Fibroblast of upper back skin (primary cell): ENCODE measurements at places on chromosomes 4 and X.

- no peak for DNase-seq
Observed at GRCh38 chr4:138190452-138190858, 51.7 kb downstream of the SLC7A11 start.

GRCh38 chr4:127604949-127605709 is 27.6 kb upstream of the INTU start:
- peak; percentile 49 for DNase-seq

GRCh38 chrX:56733459-56734046 is 4.5 kb downstream of the NBDY start:
- DNase-seq: peak; percentile 52

- DNase-seq: peak; percentile 5
Observed at GRCh38 chr4:75289914-75290582, 224.2 kb downstream of the RCHY1 start.

- no peak for DNase-seq
Observed at GRCh38 chr4:6877067-6877466, 32.6 kb upstream of the TBC1D14 start.

- DNase-seq: peak; percentile 93
Observed at GRCh38 chr4:56757821-56758411, 63.6 kb downstream of the SPINK2 start.

DNA sequence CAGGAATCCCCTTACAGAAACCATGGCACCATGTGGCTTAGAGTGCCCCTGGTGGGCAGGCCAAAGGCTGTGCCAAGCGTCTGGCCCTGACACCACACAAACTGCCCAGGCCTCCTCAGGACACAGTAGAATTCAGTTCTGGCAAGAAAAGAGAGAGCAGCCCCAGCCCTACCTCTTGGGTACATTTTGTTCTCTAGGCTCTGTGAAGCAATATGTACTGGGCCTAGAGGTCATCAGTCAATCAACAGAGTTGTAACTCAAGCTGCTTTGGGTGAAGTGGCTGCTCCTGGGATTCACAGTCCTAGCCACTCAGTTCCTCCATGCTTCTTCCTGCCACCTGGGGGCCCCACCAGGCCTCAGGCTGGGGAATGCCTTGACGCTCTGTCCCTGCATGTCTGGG is 158.1 kb upstream of the MAMLD1 start:
- no peak for DNase-seq

DNA sequence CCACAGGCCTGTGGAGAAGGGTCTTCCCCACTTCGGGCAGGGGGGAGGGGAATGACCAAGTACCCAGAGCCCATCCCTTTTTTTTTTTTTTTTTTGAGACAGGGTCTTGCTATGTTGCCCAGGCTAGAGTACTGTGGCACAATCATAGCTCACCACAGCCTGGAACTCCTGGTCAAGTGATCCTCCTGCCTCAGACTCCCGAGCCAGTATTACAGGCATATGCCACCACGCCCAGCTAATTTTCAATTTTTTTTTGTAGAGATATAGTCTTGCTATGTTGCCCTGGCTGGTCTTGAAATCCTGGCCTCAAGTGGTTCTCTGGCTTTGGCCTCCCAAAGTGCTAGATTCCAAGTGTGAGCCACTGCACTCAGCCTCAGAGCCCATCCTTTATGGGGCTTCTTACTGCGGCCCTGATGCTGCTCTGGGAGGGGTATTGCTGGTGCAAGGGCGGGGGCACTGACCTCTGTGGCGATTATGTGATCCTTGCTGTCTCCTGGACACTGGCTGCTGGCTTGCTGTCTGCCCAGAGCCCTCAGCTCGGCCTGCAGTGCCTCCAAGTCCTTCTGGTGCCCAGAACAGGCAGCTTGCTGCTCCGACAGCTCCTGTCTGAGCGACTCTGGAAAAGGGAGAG is 32.9 kb downstream of the MED28 start:
- no peak for DNase-seq

GRCh38 chrX:153507484-153508178 is 9.8 kb upstream of the ATP2B3 start:
- DNase-seq: peak; percentile 68

DNA sequence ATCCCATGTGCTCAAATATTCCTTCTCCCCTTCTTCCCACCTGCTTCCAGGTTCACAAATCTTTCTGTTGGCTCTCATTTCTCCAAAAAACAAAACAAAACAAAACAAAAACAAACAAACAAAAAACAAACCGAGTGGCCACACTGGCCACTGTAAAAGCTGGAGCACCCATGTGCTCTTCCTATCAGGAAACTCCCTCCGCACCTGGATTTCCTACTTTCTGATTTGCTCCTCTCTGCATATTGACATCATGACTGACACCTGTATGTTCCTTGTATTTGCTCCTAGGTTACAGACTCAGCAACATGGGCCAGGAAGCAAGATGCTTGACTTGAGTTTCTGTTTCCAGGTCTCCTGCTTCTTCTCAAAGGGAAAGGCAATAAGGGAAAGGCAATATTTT is 258.8 kb downstream of the GPC3 start:
- no peak for DNase-seq

- no peak for DNase-seq
Observed at GRCh38 chr4:108110450-108110849, 58.3 kb downstream of the LEF1 start.

DNA sequence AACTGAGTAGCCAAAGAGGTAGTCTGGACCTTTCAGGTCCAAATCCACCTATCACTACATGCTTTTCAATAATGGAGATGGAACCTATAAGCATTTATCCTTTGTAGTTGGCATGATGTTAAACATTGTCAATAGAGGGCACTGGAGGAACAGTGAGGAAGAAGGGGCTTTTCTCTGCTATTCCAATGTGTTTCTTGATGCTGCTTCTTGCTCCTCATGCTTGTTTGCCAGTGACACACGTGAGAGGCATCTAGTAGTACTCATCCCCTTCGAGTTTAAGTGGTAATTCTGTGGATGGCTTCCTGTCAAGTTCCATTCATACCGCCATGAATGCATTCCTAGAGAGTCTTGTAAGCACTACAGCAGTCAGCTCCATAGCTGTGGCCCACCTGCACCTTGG is 84.0 kb downstream of the NAA11 start:
- peak; percentile 92 for DNase-seq

- peak; percentile 26 for DNase-seq
Observed at GRCh38 chr4:7581477-7581876, 146.7 kb upstream of the PSAPL1 start.

GRCh38 chr4:42150653-42151567 is 1.5 kb downstream of the BEND4 start:
- no peak for DNase-seq

GRCh38 chrX:16333453-16333852 is 166.2 kb downstream of the MAGEB17 start:
- DNase-seq: no peak

DNA sequence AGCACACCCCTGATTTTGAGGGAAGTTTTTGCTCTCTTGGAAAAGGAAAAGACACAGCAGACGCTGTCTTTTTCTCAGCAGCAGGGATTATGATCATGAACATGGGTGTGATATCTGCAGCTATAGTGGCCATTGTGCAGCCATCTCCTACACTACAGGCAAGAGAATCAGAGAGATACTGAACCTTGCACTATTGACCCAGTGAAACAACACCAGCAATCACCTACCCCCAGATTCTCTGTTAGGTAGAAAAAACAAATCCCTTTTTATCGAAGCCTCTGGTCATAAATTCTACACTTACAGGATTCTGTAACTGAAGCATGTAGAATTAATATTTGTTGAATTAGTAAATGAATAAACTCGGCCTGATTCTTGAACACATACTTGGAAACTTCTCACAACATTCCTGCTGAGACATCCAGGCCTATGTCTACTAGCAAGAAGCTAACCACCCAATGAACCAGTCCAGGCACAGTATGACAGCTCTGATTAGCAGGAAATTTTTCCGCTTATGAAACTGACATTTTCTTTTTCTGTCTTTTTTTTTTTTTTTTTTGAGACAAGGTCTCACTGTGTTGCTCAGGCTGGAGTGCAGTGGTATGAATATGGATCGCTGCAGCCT is 5.0 kb upstream of the AFAP1 start:
- no peak for DNase-seq

DNA sequence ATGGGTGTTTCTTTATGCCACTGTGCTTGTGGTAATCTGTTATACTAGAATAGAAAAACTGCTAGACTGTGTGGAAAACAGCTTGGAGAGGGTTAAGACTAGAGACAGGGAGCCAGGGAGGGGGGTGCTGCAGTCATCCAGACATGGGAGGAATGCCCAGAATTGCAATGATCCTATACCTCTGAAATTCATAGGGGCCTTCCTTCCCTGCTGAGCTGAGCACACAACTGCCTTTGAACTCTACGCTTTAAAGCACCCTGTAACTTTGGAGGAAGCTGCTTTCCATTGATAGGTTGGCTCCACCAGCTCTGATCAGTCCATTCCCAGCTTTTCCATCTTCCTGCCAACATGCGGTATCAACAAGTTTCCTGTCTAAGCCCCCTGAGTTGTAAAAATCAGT is 155.9 kb upstream of the RASGEF1B start:
- DNase-seq: peak; percentile 79

DNA sequence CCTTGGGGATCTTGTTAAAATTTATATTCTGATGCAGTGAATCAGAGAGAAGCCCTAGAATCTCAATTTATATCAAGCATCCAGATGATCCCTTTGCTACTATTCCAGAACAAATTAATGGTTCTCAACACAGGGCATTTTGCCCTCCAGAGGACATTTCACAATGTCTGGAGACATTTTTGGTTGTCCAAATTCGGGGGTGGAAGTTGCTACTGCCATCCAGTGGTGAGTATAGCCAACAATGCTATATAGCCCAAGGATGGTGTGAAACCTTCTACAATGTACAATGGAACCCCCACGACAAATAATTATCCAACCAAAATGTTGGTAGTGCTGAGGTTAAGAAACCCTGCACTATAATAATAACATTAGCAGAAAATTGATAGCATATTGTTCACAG is 2440.0 kb downstream of the PCDH7 start:
- peak; percentile 61 for DNase-seq

- DNase-seq: no peak
Observed at GRCh38 chr4:4848540-4848939, 10.9 kb upstream of the MSX1 start.

- no peak for DNase-seq
Observed at GRCh38 chr4:4247696-4248028, 361 bp downstream of the TMEM128 start.

DNA sequence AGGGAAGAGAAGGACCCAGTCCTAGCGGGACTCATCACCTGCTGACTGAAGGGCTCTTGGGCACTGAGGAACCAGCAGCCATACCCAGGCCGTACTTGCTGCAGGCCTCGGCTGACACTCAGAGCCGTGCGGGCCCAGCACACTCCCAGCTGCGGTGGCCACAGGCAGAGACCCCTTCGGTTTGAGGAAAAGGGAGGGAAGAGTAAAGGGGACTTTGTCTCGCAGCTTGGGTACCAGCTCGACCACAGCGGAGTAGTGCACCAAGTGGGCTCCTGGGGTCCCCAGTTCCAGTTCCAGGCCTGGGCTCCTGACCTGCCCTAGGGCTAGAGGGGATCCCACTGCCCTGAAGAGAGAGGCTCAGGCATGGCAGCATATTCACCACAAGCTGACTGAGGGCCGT is 17.9 kb upstream of the OPN1LW start:
- no peak for DNase-seq

- DNase-seq: no peak
Observed at GRCh38 chrX:10158279-10159144, 1.7 kb downstream of the CLCN4 start.

DNA sequence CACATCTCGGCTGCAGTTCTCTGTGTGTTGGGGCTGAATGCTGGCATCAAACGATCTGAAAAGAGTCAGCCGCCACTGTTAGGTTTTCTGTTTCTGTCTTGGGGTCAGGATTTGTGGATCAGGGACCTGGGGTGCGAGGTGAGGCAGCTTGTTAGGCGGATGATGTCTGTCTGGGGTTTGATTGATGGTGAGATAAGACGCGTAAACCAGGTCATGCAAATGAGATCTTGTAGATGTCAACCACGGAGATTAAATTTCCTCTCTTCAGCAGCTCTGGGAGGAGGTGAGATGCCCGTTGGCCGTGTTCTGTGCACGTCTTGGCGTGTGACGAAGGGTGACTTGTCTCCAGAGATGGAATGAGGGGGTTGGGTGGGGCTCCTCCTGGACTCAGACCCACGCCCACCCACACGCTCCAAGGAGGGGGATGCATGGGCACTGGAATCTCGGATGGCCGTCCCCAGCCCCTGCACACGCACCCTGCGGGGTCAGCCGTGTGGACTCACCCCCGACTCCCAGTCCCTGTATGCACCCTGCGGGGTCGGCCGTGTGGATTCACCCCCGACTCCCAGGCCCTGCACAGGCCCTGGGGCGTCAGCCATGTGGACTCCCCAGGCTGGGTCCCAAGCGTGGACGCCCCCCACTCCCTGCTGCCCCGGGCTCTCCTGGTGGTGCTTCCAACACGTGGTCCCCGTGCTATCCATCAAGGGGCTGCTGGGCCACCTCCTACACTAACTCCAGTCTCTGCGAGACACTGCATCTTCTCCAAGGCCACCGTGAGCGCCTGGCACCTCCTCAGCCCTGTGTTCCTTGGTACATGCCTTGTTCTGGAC is 16.0 kb upstream of the UVSSA start:
- no peak for DNase-seq

- peak; percentile 18 for DNase-seq
Observed at GRCh38 chrX:67563469-67564448, 19.9 kb downstream of the AR start.

- no peak for DNase-seq
Observed at GRCh38 chr4:15914736-15915135, 23.8 kb downstream of the FGFBP1 start.

GRCh38 chr4:28600958-28601357 is 1740.3 kb downstream of the STIM2 start:
- DNase-seq: no peak

- DNase-seq: no peak
Observed at GRCh38 chr4:98166025-98166730, 22.9 kb upstream of the STPG2 start.

DNA sequence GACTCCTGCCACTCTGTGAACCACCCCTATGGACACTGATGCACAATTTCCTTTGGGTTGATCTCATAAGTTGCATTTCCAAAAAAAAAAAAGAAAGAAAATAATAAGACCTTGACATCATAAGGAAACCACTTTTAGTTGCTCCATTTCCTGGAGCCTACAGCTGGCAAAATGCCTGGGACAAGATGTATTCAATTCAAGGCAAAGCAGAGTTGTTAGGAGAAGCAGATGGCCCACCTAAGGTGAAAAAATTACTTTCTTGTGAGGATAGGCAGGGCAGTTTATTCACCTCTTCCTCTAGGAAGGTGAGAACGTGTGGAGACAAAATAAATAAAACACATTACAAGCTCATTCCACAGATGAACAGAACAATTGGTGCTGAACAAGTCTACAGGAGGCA is 14.1 kb upstream of the SCRG1 start:
- peak; percentile 73 for DNase-seq
